ENCODE measurements at places on chromosomes 3 and 15.

DNA sequence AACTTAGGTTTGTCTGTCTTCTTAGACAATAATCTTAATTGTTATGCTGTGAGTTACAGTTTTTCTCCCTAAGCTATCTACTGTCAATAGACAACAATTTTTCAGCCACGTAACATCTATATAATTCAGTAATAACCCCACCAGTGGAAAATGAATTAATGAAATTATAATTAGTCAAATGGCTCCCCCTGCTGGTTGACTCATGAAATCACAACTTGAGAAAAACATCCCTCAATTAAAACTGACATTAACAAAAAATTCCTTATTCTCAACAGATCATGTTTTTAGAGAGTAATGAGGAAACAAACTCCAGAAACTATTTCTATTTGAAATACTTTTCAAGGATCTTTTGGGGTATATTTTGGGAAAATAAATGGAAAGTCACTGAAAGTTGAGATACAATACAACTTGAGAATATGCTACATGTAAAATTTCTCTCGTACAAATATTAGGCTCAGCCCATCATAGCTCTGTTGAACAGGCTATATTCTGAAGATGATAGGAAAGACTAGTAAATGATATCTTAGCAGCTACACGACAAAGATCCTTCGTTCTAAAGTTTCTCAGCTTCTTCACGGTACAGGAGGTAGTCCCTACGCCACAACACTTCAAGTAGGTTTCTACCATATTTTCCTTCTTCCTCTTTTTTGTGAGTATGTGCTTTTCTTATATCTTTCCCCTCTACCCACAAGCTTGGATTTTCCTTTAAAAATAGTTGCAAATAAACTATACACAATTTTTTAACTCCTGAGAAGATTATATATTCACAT lies 20.7 kb downstream of the PPP1R2 start:
- DNase-seq: no peak

GRCh38 chr3:46491089-46492070 lies 6.4 kb upstream of the RTP3 start:
- DNase-seq: no peak

- DNase-seq: no peak
Measured at GRCh38 chr3:67018105-67018788, 20.1 kb downstream of the KBTBD8 start.

DNA sequence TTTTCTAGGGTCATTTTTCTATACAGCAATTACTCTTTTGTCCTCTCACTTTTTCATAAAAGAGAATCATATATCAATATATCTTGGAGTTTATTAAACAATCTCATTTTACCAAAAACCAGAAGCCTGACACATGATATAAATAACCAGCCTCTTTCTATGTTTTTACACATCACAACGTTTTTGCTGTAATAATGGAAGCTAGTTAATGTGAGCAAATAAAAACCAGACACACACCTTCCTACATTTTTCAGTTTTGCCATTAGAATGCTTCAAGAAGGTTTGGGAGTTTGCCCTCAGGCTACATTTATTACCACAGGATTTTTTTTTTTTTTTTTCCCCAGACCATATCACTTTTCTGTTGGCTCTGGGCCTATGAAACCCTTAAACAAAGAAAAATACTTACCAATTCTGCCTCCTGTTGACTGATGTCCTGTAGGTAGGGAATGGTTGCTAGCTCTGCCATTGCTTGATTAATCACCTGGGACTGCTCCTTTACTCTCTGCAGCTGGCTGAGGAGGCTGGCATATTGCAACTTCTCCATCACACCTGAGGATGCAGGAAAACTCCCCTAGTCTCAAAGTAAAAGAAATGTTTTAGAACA lies 165.5 kb downstream of the ECT2 start:
- DNase-seq: no peak

DNA sequence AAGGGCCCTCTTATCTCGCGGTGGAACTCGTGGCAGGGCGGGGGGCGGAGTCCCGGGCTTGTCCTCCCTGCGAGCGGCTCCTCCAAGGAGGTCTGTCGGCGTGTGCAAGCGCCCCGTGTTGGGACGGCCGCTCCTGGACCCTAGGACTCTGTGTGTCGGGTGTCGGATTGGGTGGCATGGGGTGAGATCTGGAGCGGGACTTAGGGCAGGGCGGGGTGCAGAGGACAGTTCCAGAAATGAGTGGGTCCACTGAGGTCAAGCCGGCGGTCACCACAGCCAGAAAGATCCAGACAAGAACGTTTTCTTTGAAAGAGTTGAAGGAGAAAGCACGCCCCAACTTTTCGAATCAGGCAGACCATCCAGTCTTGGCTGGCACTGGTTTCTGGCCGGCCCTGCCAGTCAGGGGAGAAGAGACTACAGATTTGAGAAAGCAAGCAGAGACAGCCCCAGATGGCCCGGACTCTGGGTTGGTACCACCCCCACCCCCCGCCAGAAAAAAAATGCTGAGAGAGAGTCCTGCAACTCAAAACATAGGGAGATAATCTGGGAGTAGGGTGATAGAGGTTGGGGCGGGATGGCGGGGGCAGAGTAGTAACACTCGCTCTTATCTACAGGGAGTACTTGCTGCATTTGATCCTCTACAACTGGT lies 784 bp upstream of the CISH start:
- no peak for DNase-seq

- no peak for DNase-seq
Measured at GRCh38 chr3:186516646-186517045, 27.5 kb downstream of the CRYGS start.

DNA sequence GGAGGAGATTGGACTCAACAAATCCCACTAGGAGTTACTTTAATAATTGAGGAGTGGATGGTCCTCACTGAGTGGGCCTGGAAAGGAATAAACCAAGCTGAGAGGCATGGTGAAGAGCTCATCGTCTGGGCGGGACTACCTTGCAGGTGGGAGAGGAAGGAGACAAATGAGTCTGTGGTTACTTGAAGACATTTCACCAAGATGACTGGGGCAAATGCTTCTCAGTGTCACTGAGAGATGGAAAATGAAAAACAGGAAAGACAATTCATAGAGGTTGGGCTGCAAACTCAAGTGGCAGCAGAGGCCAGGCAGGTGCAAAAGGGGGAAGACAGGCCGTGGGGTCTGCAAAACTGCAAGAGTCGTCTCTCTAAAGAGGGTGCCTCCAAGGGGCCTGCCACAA lies 1.5 kb upstream of the ARHGAP31 start:
- no peak for DNase-seq

- DNase-seq: no peak
Measured at GRCh38 chr3:37114251-37115145, 59.9 kb downstream of the LRRFIP2 start.

DNA sequence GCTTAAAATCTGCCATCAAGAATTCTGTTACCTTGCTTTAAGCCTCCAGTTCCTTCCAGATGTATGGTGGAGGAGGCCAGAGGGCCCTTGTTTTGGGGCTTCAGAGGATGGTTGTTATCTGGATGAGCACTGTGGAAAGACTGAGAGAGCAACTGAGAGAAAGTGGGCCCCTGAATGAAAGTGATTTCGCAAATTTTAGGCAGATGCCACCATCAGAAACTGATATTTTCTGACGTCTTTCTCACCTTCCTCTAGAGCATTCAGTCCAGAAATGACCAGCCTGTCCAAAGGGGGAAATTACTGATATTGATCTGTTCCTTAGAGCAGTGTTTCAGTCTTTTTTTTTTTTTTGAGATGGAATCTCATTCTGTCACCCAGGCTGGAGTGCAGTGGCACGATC lies 13.4 kb downstream of the B3GNT5 start:
- no peak for DNase-seq

- DNase-seq: no peak
Measured at GRCh38 chr3:30904996-30905395, 10.5 kb upstream of the GADL1 start.

DNA sequence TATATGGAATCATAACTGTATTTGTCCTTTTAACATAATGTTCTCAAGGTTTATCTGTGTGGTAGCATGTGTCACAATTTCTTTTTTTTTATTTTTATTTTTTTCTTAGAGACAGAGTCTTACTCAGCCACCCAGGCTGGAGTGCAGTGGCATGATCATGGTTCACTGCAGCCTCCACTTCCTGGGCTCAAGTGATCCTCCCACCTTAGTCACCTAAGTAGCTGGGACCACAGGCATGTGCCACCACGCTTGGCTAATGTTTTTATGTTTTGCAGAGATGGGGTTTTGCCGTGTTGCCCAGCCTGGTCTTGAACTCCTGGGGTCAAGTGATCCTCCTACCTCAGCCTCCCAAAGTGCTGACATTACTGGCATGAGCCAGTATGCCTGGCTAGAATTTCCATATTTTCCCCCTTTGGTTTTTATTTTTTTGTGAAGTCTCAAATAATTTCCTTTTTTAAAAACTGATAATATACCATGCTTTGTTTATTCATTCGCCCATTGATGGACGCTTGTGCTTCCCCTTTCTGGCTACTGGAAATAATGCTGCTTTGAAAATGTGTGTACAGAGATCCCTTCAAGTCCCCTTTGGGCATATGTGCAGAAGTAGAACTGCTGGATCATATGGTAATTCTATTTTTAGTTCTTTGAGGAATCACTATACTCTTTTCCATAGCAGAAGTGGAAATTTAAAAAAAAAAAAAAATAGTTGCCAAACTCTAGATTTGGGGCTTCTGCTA lies 28.4 kb downstream of the TMEM40 start:
- DNase-seq: no peak

DNA sequence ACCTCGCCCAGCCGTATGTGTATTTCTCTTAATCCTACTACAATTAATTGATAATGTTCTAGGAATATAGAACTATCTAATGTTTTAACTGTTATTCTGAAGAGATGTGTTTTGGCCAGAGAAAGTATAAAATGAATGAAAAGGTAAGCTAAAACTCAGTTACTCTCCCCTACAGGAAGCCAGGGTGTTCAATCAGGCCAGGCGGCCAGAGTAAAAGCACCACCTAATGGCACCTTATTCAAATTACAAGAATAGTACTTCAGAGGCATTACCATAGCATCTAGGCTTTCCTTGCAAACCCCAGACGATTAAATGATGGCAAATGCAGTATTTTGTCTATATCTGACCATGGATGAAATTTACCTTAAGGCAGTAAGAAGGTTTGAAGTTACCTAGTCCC lies 10.4 kb downstream of the SLC12A8 start:
- no peak for DNase-seq

GRCh38 chr3:158571969-158572765 lies 1.2 kb downstream of the MLF1 start:
- peak; percentile 72 for DNase-seq

GRCh38 chr3:58383904-58384303 lies 49.7 kb downstream of the PDHB start:
- no peak for DNase-seq

DNA sequence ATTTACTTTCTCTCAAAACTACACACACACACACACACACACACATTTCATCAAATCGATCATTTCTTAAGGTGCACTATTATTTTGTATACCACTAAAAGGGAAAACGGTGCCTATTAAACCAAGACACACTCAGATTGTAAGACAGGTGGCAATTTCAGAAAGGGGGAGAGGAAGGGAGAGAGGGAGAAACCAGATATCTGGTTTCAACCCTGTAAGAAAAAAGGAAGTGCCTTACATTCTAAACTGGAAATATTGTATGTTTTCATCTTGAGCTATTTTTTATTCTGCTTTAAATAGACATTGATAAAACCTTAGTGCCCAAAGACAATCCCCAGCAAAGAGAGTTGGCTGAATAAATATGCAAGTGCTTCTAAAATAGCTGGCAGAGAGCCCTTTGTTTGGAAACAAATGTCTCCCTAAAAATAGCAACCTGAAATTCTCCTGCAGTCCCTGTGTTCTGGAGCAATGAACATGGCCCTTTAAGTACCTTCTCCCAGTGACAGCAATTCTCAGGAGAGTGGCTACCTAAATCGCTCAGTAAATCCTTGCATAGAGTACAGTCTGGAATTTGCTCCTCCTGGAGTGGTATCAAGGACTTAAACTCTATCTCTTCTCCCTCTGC lies 85.7 kb downstream of the RARB start:
- no peak for DNase-seq

GRCh38 chr15:83323296-83323711 lies 38.8 kb upstream of the BNC1 start:
- DNase-seq: no peak

GRCh38 chr15:38864122-38864521 lies 299.5 kb upstream of the RASGRP1 start:
- no peak for DNase-seq

- no peak for DNase-seq
Measured at GRCh38 chr15:70180186-70180875, 82.6 kb upstream of the TLE3 start.

Data from suprapubic skin (tissue), 4 donors.